ENCODE measurements at places on chromosomes 11 and 22.

DNA sequence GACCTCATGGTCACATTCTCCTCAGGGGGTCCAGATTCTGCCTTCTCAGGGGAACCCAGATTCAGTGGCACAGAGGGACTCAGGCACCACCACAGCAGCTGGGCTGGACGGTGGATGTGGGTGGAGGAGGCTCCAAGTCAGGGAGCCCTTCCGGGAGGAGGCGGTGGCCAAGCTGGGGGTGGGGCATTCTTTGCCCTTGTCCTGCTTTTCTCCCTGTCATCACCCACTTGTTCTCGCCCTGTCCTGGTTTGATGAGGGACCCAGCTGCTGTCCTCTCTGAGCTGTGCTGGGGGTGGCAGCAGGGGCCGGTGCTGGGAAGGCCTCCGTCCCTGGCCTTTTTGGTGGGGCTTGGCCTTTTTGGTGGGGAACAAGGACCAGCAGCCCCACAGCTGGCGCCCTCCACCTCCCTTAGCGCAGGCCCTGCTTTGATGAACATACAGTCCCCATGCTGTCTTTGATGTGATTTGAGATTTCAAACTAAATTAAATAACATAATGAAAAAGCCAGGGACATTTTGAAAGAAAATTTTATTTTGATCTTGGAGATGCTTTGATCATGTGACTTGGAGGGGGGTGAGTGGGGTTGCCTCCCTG, 1168.2 kb downstream of the BRD1 start:
- no peak for DNase-seq

DNA sequence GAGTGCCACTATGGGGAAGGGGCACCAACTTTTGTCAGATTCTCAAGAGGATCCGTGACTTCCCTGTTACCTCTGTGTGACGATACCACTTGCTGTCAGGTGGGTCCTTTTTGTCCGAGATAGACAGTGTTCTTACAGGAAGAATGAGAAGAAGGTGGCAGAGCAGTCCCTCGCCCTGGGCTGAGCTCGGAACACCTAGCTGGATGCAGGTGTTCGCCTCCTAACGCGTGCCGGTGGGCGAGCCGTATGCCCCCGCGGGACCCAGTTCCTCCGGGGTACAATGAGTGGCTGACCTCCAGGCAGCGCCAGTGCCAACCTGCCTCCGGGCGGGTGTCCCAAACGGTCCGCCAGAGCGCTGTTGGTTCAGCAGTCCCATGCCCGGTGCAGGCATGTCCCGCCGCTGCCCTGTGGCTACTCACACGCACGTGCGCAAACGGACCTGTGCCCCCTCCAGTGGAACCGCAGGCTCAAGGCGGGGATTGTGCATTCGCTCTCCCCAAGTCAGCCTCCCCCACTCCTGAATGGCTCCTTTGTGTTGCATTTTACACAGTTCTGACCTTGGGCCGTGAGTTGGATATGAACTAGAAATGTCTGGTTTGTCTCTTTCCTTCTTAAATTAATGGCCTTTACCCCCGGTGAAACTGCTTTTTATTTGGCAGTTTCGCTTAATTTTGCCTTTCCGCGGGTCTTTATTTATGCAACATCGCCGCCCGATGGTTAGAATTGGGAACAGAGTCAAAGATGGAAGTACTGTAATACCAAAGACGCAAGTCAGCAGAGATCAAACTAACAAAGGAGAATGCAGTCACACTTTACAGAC, 1.1 kb upstream of the ABTB2 start:
- DNase-seq: peak; percentile 73

GRCh38 chr11:102007567-102008437, 39.4 kb upstream of the CFAP300 start:
- no peak for DNase-seq

DNA sequence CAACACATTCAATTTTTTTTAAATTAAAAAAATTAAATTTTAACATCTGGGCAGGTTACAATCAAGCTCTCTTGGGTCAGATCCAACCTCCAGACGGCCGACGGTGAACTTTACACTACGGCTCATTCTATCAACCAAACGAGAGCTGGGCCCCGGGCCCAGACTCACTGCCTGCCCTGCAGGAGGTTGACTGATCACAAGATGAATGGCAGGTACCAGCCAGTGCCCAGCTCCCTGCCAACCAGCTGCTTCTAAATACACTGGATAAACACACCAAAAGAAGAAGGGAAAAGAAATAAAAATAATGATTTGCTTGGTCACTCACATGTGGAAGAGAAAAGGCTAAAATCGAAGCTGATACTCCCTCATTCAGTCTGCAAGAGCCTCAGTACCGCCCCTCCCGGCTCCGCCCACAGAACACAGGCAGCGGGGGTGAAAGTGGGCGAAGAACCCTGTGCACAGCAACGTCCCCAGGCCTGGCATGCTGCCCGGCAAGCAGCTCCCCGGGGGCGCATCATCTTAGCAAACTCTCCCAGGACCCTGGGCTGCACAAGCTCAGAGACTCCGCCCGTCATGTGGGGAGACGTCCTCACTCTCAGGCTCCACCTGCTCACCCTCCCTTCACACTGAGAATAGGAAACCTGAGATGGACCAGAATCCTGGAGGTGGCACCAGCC, 303.4 kb downstream of the SHANK2 start:
- no peak for DNase-seq

GRCh38 chr11:706439-706956, 467 bp downstream of the EPS8L2 start:
- DNase-seq: no peak

DNA sequence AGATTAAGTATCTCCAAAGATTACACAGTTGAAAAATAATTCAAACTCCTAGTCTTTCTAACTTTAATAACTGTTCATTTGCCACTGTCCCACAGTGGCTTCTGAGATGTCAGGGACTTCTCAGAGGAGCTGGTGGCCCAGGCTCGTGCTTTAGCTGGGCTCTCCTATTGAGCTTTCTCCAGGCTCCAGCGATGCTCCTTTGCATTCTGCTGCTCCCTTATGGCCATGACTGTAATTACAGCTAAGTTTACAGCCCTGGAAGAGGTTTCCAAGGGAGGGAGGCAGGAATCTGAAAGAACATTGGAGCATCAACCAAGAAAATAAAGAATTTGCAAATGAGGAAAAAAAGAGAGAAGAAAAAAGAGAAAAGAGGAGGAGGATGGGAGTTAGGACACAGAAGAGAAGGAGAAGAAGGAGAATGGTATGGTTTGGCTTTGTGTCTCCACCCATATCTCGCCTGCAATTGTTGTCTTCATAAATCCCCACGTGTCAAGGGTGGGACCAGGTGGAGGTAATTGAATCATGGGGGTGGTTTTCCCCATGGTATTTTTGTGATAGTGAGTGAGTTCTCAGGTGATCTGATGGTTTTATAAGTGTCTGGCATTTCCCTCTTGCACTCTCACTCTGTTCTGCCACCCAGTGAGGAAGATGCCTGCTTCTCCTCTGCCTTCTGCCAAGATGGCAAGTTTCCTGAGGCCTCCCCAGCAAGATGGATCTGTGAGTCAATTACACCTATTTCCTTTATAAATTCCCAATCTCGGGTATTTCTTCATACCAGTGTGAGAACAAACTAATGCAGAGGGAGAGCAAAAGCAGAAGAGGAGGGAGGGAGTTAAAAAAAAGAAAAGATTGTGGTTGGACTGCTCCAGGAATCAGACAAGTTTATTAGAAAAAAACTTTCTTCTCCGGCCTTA, 857.0 kb downstream of the KCNA4 start:
- DNase-seq: no peak

DNA sequence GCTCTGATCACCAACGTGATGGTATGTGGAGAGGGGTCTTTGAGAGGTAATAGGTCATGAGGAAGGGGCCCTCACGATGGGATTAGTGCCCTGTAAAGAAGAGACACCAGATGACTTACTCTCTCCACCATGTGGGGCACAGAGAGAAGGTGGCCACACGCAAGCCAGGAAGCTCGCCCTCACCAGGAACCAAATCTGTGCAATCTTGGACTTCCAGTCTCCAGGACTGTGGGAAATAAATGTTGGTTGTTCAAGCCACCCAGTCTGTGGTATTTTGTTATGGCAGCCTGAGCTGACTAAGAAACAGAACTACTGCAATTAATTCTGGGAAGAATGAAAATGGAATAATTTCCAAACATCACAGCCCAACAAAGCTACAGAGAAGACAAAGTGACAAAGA, 117.5 kb downstream of the SNX19 start:
- no peak for DNase-seq

- no peak for DNase-seq
Measured at GRCh38 chr11:45031912-45032519, 81.3 kb upstream of the TP53I11 start.

GRCh38 chr11:86442420-86442819, 67.7 kb downstream of the CCDC81 start:
- DNase-seq: no peak

- DNase-seq: no peak
Measured at GRCh38 chr22:34379825-34380224, 459.5 kb upstream of the LARGE1 start.

Measured in C1 segment of cervical spinal cord (tissue), 14 donors.